ENCODE measurements at places on chromosomes 4 and X.

- DNase-seq = no peak
Measured at GRCh38 chr4:6023731-6024130, 5.5 kb upstream of the C4orf50 start.

DNA sequence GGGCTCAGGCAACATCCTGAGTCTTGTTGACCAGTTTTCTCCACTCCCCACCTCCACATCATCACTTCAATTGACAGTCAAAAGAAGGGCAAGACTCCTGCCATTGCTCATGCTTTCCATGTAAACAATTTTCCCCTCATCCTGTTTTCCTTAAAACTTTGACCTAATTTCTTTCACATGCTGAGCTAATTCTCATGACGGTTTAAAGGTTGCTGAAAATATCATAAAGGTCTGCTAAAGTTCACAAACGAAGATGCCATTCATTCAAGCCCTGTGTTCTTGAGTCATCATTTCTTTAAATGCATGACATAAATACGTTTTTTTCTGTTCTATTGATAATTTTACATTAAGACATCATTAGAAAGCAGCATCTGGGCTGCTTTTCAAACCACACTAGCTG, 353.9 kb downstream of the NKX6-1 start:
- DNase-seq = no peak

DNA sequence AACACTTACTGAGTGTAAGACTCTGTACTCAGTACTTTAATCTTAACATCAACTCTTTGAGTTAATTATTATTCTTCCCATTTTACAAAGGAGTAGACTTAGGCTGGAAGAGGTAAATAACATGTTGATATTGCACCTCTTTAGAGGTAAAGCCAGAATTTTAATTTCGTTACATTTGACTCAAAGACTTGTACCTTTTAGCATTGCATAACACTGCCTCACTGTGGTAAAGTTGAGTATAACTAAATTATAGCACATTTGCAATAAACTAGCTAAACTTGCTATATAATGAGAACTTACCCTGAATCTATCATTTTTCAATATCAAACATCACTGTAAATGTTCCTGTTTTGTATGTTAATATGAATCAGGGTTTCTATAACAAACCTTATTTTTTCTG, 218.5 kb downstream of the PRR32 start:
- no peak for DNase-seq

GRCh38 chrX:63930140-63930539, 145.1 kb upstream of the ARHGEF9 start:
- DNase-seq = peak; percentile 3

DNA sequence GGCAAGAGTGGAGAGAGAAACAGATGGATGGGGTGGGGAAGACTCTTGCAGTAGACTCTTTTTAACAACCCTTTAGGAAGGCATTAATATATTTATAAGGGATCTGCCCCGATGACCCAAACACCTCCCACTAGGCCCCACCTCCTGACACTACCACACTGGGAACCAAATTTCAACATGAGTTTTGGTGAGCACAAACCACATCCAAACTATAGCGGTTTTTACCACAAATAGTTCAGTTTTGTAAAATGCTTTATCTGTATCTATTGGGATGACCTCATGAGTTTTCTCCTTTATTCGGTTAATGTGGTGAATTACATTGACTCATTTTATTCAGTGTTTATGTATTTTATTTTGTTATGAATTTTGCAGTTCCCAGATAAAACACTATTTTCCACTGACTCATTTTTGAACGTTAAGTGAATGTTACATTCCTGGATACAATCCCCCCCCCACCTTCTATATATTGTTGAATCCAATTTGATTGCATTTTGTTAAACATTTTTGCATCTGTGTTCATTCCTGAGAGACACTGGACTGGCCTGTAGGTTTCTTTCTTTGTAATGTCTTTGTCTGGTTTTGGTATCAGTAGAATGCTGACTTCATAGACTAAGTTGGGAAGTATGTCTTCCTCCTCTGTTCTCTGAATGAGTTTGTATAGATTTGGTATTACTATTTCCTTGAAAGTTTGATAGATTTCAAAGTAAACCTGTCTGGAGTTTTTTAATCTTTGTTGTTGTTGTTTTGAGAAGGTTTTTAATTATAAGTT, 13.9 kb upstream of the CPLX1 start:
- no peak for DNase-seq

GRCh38 chrX:45774961-45775360, 574.3 kb upstream of the DIPK2B start:
- no peak for DNase-seq

- no peak for DNase-seq
Measured at GRCh38 chrX:30593440-30594200, 16.1 kb upstream of the TASL start.

DNA sequence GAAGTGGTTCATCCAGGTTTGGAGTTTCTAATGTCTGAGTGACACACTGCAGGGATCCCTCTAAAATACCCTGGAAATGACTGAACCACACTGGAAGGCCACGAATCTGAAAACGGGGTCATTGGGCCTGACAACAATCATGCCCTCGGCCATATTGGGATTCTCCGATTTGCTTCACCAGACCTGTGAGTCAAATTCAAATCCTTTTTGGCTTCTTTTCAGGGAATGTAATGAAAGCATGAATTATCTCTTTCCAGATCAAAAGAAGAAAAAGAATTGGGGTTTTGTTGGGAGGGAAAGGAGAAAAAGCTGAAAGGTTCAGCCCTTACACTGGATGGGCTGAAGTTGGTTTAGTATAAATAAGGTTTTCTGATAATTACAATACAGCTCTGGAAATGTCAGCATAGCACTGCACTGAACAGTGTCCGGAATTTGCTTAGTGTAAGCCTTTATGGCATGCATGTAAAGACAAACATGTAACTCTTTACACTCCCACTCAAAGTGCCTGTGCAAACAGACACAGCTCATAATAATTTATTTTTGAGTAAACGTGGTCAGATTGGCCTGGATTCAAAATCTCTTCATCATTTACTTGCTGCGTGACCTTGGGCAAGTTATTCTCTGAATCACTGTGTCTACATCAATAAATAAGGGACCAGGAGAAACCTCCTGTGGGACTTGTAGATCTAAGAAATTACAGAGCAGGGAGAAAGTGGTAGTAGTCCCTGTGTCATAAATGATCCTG, 21.4 kb downstream of the CT47C1 start:
- DNase-seq = no peak

DNA sequence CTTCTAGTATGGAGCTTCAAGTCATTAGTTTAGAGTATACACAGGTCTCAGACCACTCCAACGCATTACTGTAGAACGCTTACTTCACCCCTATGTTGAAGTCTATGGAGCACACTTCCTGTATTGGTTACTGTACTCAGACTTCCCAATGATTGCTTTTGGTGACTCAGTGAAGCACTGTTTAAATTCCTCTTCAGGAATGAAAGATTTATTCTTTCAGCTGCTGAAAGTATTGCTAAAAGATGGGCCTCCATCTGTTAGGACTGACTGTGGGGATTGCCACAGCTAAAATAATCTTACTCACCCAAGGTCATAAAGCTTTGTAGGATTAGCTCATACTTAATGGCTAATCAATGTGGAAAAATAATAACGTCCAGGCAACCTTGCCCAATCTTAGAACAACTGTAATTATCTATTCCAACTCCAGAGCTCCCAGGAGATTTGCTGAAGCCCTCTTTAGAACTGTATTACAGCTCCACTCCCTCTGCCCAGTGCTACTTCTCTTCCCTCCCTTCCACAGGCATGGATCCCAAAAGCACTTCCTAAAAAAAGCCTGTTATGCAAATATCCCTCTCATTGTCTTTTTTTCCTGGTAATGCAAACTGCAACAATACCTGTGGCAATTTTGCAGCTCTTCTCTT, 281.9 kb upstream of the HS3ST1 start:
- DNase-seq = no peak

DNA sequence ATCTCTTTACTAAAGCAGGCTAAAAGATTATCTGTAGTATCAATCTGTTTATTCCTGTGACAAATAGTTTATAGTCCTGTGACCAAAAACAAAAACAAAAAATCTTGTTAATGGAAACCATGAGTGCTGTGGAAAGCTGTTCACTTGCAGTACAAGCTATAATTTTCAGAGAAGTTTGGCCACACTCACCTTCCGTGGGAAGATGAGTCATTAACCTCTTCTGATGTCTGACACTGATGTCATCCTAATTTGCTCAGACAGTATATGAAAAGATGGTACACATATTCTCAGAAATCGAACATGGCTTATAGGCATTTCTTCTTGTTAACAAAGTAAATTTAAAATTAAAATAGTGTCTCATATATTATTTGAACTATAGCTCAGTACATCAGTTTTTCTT, 19.9 kb upstream of the ENPP6 start:
- DNase-seq = no peak

GRCh38 chr4:19195696-19196095, 1056.0 kb upstream of the SLIT2 start:
- DNase-seq = peak; percentile 4

- no peak for DNase-seq
Measured at GRCh38 chrX:47817421-47817820, 19.3 kb upstream of the ZNF81 start.

GRCh38 chr4:54255881-54256280, 26.8 kb downstream of the PDGFRA start:
- no peak for DNase-seq

DNA sequence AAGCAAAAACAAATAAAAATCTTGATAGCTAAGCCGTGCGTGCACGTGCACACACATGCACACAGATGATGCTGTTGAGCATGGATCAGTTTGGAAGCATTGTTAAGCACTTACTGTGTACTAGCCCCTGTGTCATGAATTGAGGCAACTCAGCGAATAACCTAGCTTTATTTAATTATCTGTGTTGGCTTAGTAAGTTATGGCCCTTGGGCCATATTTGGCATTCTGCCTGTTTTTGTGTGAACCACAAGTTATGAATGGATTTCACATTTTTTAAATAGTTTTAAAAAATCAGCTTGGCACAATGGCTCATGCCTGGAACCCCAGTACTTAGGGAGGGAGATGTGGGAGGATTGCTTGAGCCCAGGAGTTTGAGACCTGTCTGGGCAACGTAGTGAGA, 113.6 kb upstream of the CBLL2 start:
- DNase-seq = no peak

- DNase-seq = no peak
Measured at GRCh38 chrX:131840799-131841495, 182.2 kb upstream of the STK26 start.

DNA sequence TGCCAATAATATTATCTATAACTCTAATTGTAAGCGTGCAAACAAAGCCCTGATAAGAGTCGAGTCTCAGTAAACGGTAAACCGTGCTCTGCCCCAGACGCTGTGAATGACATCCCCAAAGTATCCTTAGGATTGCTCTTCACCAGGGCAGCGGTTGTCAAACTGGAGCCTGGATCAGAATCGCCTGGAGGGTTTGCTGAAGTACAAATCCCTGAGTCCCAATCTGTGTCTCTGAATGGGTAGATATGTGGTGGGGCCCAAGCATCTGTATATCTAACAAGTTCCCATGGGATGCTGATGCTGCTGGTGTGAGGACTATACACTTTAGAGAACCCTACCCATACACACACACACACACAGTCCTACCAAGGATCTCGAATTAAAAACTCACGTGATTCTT, 813 bp upstream of the APBB2 start:
- DNase-seq = no peak

DNA sequence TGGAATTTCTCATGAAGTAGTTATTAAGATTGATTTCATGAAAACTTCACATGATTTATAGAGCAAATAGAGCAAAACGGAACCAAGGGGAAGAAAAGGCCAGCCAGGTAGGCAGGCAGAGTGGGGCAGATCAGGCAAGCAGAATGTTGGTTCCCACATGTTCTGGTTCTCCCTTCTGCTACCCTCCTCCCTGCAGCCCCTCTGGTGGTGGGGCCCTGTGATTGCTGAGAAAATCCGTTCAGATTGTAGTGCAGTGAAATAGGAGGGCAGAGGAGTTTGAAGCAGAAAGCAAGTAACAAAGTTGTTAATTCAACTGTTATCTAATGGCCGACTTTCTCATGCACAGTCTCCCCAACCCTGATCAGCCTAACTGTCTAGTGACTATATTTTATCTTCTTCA, 185.3 kb downstream of the MID1IP1 start:
- DNase-seq = no peak

- no peak for DNase-seq
Measured at GRCh38 chrX:41921492-41922430, 1.6 kb downstream of the CASK start.

DNA sequence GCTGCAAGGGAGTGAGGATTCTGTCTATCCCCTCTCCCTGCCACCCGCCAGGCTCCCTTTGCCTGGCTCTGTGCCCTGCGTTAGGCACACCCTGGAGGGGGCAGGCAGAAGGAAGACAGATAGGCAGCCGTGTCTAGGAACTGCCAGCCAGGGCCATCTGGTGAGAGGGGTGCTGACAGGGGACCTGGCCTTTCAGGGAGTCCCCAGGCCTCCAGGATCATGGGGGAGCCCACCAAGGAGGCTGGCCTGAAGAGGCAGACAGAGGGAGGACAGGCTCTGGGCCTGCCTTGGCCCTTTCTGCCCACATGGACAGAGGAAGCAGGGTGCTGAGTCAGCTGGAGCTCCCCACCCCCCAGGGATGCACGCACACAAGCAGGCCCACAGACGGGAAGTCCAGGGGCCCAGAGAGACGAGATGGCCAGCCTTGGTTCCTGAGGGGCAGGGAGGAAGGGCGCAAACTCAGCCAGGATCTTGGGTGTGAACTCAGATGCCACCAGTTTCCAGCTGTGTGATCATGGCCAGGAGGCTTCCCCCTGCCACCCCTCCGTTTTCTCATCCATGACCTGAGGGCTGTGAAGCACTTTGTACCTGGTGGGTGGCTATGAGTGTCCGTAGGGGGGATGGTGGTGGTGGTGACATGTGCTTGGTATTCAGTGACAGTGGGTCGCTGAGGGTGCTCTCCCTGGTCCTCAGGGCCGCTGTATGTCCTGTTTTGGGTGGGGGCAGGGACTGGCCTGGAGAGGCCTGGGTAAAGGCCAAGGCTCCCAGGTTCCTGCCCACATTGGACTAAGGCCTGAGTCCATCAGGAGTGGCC, 1.8 kb downstream of the SH3BP2 start:
- no peak for DNase-seq

DNA sequence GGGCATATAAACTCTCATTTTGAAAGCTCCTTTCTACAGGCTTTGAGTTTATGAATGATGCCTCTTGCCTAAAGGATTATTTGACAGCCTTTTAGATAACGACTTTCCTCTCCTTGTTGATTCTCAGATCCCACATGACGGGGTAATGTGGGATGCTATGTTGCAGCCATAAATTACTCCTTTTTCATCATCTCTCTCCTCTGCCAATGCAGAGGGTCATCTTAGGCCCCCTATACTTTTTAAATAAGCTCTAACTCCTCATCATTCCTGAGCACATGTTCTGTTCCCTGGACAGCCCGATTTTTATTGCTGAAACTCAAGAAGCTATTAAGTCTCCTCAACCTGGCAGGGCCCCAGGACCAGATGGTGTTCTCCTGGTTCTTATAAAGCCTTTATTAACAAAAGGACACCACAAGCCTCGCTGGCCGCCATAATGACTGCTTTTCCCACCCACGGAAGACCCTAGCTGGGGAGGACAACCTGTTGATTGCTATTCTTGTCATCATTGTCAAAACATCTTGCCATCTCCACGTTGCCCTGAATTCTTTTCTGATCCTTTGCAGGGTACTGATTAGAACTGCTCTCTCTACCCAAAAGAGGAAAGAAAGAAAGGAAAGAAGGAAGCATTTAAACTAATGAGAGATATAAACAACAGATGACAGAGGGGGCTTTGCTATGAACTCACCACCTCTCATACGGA, 150.7 kb downstream of the DHX15 start:
- DNase-seq = no peak

Data from nephron progenitor cell (in vitro differentiated cells).